ENCODE measurements at places on chromosomes 11 and 22.

GRCh38 chr11:12827929-12828812 is 153.9 kb downstream of the TEAD1 start:
- DNase-seq, result no peak

DNA sequence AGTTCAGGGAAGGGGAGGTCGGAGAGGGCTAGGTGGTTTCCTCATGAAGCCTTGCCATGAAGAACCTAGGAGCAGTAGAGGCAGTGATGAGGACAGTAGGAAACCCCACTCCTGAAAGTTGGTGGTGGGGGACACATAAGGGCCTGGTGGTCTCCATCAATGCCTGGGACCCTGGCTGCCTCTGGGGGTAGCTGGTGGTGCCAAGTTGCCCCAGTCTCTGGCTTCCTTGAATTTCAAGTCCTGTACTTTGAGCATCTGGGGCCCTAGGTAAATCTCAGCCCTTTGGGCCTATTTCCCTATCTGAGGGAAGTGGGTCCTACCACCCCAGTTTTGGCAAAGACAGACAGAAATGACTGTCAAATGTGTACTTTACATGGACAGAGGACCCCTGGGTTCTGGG is 28.1 kb downstream of the AMPD3 start:
- DNase-seq, result no peak

GRCh38 chr11:98834776-98835175 is 186.0 kb upstream of the CNTN5 start:
- DNase-seq, result no peak

- no peak for DNase-seq
Measured at GRCh38 chr11:114054806-114055205, 4.7 kb upstream of the ZBTB16 start.

GRCh38 chr11:37929100-37929653 is 1331.1 kb upstream of the RAG2 start:
- DNase-seq, result no peak

- no peak for DNase-seq
Measured at GRCh38 chr11:35803115-35803514, 140.5 kb downstream of the TRIM44 start.

DNA sequence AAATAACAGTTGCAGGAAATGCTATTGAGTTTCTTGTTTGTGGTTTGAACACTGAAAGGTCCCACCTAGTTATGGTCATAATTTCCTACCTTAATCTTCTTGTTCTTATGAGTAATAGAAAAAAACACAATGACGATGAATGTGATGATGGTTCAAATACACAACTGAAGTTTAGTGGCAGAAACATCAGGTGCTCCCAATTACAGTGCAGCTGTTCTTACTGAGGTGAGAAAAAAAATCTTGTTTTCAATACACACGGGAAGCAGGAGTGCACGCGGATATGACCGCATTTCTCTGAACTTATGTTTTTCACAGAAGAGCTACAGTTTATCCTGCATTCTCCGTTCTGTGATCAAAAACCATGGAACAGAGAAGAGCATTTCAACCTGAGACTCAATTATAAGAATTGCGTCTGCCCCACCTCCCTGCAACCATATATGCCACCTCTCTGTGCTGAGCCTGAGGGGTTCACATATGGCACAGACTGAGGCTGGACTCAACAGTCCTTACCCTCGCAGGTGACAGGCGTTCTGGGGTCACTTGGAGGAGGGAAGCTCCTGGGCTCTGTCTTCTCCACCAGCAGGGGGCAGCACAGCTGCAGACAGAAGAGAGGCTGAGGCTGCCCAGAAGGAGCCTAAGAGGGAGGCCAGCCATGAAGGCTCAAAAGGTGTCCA is 99.7 kb upstream of the IGLL5 start:
- peak; percentile 56 for DNase-seq

GRCh38 chr11:68843052-68843561 is 1.4 kb upstream of the CPT1A start:
- peak; percentile 24 for DNase-seq

DNA sequence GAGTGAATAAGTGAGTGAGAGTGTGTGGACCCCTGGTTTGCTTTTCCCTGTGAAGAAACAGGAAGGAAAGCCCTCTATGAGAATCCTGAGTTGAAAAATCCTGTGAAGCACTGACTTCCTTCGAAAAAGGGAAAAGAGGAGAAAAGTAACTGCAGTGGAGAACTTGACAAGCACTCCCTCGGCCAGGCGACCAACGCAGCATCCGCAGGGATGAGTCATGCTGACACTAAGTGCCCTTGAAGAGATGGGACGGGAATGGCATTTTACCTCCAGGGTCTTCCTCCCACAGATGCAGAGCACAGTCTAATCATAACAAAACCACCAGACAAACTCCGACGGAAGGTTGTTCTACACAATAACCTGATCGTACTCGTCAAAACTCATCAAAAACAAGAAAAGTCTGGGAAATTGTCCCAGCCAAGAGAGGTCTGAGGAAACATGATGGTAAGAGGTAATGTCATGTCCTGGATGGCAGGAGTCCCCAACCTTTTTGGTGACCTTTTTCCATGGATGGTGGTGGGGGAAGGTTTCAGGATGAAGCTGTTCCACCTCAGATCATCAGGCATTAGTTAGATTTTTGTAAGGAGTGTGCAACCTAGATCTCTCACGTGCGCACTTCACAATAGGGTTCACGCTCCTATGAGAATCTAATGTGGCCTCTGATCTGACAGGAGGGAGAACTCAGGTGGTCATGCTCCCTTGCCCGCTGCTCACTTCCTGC is 132.2 kb upstream of the B3GAT1 start:
- DNase-seq, result no peak

DNA sequence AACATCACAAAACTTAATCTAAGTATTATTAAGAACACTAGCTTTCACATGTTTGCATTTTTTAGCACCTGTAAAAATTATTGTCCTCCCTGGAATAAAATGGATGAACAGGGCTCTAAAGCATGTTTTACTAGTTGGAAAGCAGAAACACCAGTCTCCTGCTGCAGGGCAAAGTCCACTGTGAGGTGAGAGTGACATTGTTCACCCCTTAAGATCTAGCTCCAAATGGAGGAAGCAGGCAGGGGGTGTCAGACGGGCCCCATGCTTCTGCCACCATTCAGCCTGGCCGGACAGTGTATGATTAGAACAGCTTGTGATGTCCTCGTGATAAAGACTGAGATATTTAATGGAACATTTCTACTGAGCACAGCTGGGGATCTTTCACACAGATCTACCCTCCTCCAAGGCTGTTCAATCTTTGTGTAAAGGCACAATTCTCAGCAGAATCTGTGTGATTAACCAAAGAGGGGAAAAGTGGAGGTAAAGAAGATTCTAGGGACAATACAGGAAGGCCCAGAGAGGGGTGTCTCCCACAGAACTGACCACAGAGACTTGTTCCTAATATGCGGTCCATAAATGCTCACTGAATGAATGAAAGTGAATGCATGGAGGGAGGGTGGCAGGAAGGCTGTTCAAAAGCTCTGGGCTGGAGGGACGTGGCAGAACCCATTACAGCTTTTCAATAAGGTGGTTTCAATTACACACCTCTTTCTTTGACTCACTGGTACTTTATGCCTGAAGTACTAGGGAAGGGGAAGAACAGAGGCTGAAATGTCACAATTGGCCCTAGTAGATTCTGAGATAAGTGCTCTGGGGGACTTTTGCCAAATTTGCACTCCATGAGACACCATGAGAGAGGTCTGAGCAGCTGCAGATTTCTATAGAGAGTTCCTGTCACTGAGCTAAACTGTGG is 239.1 kb upstream of the ARHGAP20 start:
- no peak for DNase-seq

DNA sequence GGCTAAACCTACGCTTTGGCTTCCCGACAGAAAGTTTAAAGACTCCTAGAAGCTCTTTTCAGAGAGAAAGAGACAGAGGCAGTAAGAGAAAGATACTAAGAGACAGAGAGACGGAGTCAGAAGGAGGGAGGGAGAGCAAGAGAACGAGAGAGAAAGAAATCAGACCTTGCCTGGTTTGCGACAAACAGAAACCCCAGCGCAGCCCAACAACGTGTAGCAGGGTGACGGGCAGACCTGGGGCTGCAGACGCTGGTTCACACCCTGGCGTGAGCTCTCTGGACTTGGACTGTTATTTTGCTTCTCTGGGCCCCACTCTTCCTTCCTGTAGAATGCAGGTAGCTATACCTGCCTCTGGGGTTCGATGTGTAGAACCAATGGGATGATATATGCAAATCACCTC is 244.4 kb upstream of the SYN3 start:
- no peak for DNase-seq

DNA sequence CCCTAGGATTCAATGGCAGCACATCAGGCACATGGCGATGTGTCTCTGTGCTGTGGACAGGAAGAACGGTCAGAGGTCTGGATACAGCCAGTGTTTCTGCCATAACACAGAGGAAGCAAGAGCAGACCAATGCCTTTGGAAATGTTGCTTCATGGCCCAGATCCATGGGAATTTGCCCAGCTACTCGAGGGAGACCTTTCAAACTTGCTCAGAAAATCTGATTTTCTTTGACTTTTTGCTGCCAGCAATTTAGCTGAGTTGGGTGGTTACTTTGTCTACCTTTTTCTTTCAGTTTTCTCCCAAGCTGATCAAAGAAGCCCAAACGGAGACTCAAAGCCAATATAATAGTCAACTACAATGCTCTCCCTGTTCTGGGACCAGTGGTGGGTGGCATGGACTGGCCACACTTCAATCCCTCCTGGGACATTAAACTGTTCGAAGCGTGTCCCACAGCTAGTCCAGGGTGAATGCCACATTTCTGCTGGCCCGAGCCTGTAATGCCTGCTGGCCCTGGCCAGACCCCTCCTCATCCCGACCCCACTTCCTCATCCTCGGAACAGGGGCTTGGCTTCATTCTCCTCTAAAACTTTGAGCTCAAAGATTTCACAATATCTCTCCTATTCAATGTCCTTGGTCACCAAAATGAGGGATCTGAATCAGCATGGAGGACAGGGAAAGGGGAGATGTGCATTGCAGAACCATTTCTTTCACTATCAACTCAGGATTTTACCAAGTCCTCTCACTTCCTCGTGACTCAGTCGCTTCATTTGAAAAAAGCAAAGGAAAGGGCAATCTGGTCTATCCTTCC is 93.3 kb downstream of the ABTB2 start:
- no peak for DNase-seq

DNA sequence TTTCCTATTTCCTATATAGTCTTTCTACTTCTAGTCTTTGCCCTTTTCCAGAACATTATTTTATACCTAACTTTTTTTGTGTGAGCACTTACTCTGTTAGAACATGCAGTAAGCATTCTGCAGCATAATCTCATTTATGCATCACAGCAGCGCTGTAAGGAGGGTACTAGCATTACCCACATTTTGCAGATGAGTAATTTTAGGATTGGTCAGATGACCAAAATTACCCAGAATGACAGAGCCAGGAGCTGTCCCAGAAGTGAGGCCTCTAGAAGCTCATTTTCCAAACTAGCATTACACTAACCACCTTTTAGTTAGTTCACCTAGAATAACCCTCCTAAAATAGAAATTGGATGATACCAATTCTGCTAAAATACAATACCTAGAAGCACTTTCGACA is 47.1 kb upstream of the ARHGAP32 start:
- DNase-seq, result no peak

DNA sequence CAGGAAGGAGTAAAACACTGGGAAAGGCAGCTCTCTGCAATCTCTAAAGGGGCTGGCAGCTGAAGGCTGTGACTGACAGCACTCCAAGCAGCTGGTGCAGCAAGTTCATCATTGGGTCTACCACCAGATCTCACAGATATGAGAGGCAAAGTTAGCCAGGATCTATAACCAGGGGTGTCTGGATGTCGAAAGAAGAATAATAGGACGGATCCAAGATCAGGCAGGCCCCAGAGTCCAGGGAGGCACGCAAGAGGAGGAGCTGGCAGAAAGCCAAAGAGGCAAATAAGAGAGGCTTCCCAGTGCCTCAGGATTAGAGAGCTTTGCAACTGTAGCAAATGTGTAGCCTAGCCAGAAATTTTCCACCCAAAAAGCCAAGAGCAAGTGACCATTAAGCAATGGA is 77.1 kb downstream of the RBMXL2 start:
- DNase-seq, result no peak

Measured in hematopoietic multipotent progenitor cell treated with erythropoietin and hydrocortisone succinate and interleukin-3 and kit ligand, for 15 days (in vitro differentiated cells).